Hematopoietic multipotent progenitor cell (in vitro differentiated cells): ENCODE measurements at places on chromosomes 6 and 20.

GRCh38 chr6:122817766-122818165 lies 28.7 kb downstream of the SMPDL3A start:
- DNase-seq: no peak

GRCh38 chr6:3390698-3391097 lies 66.2 kb downstream of the SLC22A23 start:
- DNase-seq: no peak

GRCh38 chr6:20564777-20565176 lies 30.5 kb downstream of the CDKAL1 start:
- DNase-seq: peak; percentile 52

- no peak for DNase-seq
These were observed 89.9 kb downstream of the NOL4L start for GRCh38 chr20:32495217-32495565.

DNA sequence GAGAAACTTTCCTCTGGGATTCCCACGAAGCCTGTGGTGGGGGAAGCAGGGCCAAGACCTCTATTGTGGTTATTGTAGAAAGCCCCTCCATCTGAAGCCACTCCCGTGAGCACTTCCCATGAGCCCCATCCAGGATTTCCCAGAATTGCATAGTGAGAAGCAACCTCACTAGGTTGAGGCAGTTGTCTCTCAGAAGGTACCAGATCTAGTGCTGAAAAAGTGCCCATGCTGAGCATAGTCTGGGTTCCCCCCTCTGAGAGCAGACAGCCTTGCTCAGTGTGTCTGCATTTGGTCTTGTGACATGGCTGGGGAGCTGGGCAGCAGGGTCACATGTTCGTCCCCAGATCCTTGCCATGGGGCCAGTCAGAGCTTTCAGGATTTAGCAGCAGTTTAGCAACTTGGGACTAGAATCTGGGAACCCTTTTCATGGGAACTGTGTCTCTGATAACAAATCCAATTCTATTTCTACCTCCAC lies 38.6 kb downstream of the SLC9A8 start:
- DNase-seq: no peak

DNA sequence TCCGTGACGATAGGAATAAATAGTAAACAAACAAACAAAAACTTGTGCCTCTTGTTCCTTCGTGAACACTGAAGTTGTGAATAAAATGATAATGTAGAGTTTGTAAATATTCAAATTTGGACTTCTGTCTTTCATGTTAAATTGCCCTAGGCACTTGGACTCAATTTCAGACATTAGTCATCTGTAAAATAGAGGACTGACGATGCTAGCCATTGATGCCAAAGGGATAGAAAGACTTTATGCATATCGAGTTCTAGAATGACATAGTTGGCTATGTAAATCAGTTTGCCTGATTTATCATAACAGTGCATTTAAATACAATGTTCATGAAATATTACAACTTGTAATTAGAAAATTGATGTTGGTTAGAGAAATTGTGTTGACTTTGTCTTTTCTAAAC lies 45.9 kb upstream of the FLRT3 start:
- no peak for DNase-seq

DNA sequence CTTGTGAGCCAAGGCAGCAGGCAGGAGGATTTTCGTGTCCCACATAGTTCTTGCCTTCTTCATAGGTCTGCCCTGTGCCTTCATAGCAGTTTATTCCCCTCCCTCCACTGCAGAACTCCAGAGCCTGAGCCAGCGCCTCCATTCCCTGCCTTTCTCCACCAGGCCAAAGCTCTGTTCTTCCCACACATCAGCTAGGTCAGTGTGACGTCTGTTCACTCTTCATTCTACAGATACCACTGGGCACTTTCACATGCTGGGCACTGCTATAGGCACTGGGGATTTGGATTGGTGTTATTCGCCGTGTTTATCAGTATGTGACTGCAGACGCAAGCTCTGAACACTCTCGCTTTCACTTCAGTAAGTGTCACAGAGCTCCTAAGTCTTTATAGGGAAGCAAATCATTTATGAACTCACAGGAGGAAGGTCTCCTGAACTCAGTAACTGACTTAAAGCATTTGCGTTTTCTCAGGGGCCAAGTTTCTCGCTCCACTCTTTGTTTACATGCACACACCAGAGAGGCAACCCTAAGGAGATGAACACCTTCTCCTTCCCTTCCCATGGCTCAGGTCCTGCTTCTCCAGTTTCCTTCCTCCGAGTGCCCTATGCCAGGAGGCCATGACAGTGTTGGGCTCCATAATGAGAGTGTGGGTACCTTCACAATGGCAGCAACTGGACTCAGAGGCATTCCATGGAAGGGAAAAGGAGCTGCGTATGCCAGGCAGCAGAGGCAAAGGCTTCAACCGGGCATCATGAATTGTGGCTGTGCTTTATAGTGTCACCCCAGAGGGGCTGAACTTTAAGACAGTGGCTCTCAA lies 6.3 kb upstream of the APMAP start:
- no peak for DNase-seq

DNA sequence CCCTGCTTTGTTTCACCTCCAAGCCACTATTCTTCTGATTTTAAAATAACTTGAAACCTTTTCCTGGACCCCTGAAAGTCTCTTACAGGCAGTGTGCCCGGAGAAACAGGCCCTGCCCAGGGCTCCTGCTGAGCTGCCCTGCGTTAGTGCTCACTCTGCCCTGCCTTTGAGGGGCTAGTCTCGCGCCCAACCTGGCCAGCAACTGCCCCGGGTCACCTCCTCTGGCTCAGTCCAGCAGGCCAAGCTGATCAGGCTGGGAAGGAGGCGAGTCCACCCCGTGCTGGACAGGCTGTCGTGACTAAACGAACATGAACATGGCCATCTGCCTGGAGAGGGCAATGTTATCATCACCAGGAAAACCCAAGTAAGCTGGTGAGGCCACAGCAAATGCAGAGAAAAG lies 245.4 kb downstream of the ANKRD60 start:
- DNase-seq: no peak

- DNase-seq: no peak
These were observed 21.2 kb upstream of the BNIP5 start for GRCh38 chr6:36357872-36358225.

GRCh38 chr6:136317021-136317694 lies 27.5 kb upstream of the BCLAF1 start:
- DNase-seq: peak; percentile 67

DNA sequence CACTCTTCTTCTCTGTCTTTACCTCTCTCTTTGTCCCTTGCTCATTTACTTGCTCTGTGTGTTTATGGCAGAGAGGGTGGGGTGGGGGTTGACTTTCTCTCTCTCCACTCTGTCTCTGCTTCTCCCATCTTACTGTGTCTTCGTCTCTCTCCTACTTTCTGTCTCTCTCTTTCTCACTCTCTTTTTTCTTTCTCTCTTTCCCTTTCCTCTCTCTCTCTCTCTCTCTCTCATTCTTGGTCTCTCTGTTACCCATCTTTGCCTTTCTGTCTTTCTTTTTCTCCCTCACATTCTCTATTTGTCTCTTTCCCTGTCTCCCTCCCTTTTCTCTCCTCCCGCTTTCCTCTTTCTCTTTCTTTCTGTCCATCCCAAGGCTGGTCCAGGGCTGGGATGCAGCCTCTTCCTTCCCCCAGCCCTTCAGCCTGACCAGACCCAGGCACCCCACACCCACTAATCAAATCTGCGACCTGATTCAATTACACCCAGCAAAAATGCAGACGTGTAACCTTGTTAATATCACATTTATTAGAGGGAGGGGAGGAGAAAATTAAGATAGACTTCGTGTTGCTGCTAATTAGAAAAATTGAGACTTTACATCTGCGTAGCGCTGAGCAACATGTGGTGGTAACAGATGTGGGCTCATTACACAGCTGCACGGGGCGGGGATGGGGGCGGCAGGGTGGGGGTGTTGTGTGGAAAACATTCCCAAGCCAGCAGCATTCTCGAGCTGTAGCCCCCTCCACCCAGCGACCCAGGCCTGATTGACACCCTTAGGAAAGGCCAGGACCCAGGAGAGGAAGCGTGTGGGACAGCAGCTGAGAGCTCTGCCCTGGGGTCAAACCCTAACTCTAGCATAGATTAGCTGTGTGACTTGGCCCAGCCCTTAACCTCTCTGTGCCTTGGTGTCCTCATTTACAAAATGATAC lies 124.9 kb upstream of the MAFB start:
- no peak for DNase-seq

DNA sequence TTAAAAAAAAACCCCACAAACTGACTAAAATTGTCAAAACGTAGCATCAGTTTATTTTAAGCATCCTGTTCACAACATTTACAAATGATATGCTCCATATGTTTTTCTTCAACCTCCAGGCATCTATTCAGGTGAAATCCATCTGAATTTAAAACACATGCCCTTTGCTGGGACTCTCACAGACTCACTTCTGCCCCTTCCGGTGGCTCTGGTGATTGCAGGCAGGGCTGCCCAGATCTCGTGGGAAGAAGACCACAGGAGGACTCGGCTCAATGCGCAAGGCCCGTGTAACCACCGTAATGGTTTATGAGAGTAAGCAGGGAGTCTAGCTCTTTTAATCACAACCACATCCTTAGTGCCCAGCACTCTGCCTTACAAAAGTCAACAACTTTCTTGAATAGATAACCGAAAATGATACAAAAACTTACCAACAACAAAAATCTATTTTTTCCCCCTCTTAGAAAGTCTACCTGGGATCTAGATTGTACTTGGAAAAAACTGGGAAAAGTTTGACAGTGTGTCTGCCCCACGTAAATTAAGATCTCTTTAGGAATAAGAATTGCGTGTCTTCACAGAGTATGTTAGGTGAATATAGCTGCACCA lies 139.1 kb downstream of the KIF16B start:
- DNase-seq: peak; percentile 5

DNA sequence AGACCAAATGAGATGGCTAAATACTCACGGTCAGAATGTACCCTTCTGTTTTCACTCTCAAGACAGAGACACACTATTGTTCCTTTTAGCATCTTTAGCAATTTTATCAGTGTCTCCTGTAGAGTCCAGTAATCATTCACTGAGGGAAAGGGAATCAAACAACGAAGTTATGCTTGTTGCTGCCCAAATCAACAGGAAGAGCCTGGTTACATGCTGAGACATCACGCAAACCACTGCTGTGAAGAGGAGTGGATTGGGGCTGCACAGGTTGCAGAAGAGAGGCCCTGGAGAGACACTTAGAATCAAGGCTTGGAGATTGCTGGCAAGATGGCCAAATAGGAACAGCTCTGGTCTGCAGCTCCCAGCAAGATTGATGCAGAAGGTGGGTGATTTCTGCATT lies 40.5 kb upstream of the B3GAT2 start:
- no peak for DNase-seq

DNA sequence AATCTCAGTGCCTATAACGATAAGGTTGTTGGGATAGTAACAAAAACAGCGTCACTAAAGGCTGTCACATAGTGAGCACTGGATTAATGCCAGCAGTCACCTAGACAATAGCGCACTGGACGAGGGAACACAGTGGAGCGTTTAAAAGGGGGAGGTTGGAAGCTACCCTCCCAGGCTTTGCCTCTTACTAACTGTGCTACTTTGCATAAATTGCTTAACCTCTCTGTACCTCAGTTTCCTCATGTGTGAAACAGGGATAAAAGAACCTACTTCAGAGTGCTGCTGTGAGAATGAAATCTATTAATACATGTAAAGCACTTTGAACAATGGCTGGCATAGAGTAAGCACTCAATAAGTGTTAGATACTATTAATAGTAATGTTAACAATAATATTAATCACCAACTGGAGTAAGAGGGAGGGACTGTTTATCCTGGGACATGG lies 10.5 kb downstream of the BCL2L1 start:
- DNase-seq: no peak

DNA sequence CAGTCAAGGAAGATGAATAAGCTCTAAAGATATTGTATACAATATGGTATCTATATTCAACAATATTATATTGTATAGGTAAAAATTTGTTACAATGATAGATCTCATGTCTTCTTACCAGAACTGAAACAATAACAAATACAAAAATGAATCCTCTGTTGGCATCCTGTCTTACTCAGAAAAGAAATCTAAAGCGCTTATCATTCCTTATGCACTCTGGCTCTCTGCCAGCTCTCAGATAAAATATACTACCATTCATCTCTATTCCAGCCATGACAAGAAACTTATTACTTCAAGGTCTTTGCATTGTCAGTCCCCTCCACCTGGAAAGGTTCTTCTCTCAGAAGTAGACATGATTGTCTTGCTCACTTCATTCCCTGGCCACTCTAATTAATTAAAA lies 138.6 kb downstream of the THEMIS start:
- DNase-seq: no peak

DNA sequence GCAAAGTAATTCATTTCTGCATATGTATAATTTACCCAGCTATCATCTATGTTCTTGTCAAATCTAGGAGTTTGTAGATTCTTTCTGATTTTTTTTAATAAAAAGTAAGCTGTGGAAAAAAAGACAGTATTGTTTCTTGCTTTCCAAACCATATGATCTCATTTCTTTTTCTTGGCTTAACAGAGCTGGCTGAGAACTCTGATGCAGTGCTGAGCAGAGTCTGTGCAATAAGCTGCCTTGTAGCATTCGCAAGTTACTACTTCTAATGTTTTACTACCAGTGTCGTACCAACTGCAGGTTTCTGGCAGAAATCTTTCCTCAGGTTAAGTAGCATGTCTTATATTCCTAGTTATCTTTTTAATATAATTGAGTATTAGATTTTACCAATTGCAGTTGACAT lies 15.6 kb downstream of the RRBP1 start:
- no peak for DNase-seq

- DNase-seq: no peak
These were observed 6.1 kb downstream of the UQCC2 start for GRCh38 chr6:33705268-33705885.

GRCh38 chr6:157941101-157941863 lies 40.4 kb upstream of the SYNJ2 start:
- no peak for DNase-seq

DNA sequence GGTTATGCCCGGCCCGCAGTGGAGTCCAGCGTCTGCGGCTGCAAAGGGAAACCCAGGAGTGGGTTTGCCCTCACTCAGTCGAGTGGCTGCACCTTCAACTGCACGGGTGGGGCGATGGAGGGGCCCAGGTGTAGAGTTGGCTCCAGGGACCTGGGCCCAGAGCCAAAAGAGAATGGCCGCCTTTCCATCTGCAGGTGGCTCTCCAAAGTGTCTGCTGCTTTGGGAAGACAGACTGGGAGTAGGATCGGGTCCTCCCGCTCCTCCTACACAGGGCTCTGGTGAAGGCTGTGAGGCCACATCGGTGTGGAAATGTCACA lies 80.1 kb downstream of the PTPN1 start:
- DNase-seq: no peak

DNA sequence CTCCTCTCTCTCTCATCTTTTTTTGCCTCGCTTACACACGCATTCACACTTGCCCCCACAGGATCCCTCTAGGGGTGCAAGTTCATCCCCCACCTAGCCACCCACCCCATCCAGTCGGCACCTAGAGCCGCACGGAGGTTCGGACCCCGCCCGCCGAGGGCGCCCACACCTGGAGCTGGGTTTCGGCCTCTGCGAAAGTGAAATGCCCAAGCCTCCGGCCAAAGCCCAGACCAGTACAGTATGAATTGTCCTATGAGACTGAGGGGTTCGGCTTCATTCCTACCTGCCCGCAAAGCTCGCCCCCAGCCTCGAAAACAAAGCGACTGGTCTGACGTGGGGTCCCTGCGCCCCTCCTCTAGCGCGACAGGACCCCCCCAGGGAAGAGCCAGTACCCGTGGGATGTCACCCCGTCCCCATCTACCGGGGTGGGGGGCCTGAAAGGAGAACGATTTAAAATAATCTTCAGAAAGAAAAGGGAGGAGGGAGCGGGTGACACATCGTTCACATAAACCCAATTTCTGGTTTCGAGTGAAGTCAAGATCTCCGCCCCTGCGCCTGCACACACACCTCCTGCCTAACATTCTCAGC lies 1.5 kb downstream of the TFAP2A start:
- DNase-seq: no peak
